ENCODE measurements at places on chromosomes 12 and 14. TPM values are rescaled to one million over a fixed set of nuclear protein-coding genes. Genes with fewer than 3 reads are reported as not detected.

The PDZRN4 gene
- total RNA-seq, result not detected

The NAV3 gene
- not detected for total RNA-seq

The KCNA5 gene
- total RNA-seq, result not detected

The ALG10 gene
- total RNA-seq, result 21.4 TPM

The SERPINA9 gene
- not detected for total RNA-seq

The CPNE6 gene
- not detected for total RNA-seq

The CLEC14A gene
- not detected for total RNA-seq

The FOXG1 gene
- total RNA-seq, result not detected

The KRT2 gene
- 0.10 TPM for total RNA-seq

The SMCO2 gene
- total RNA-seq, result 0.46 TPM

The PRICKLE1 gene
- 0.15 TPM for total RNA-seq

DNA sequence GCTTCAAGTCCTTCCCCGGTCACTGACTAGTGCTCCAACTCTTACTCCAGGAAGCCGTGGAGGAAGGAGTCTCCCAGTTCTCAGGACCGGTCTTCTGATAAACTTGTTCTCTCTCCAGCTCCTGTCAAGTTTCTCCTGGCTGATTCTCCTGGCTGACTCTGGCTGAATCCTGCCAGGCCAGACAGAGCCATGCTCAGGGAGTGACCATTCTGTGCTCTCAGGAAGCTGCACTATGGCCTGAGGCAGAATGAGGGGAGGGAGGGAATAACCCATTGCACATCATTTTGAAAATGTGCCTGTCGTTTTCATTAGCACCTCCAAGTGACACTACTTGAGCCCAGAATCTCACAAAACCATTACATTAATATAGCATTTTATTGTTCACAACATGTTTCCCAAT lies 80.8 kb downstream of the IFNG start:
- peaks cover 17% of the 10 kb centered on the region for H3K4me1 ChIP-seq
- no peaks in the 10 kb centered on the region for H3K27me3 ChIP-seq
- H3K36me3 ChIP-seq, result peaks cover 1% of the 10 kb centered on the region
- no peak overlapping the region for H3K4me3 ChIP-seq
- no peak for DNase-seq

GRCh38 chr14:61575126-61575525 lies 120.2 kb upstream of the HIF1A start:
- H3K27me3 ChIP-seq, result peaks cover 13% of the 10 kb centered on the region
- no peak overlapping the region for H3K27ac ChIP-seq

GRCh38 chr12:83113945-83114344 lies 427.2 kb downstream of the TMTC2 start:
- no peak for DNase-seq
- H3K4me1 ChIP-seq, result no peaks in the 10 kb centered on the region
- H3K27me3 ChIP-seq, result no peaks in the 10 kb centered on the region
- H3K4me3 ChIP-seq, result no peak overlapping the region
- no peaks in the 10 kb centered on the region for H3K36me3 ChIP-seq
- no peak overlapping the region for H3K27ac ChIP-seq

DNA sequence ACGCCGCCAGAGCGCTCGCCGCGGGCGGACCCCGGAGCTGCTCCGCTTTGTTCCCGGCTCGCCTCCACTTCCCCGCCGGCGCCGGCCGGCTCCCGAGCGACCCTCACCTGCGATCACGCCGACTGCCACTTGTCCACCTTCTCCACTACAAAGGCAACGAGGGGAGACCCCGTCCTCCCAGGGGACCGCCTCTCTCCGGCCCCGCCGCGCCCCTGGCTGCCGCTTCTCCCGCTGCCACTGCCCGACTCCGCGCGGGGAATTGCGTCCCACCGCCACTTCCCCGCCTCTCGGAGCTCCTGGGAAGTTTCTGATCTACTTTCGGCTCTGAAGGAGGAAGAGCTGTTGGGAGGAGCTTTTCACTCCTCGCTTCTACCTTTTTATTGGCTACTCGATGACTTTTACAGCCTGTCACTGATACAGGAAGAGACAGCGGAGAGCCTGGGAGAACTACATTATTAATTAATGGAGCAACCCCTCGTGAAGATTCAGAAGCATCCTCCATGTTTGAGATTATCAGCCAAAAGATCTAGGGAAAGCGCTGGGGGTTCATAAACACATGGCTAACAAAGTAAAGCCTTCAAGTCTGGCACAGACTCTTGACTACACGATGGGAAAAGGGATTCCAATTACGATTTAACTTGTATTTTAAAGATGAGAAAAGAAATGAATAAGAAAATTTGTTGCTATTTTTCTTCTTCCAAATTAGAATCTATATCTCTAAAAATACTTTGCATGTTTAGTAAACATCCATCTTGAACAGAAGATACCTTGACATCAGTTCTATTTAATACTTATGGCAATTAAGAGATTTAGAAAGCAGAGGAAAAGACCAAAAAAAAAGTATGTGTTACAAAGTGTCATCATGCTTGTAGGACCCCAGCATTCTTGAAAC lies at the start of gene BAZ1A:
BAZ1A (minus strand) TSS at position 330 of the 892 bp plus-strand sequence. CDS start 756 bp downstream, outside the sequence.
- DNase-seq, result peak; percentile 51
- peak within 1 kb of the TSS; percentile 100 for H3K4me3 ChIP-seq
- H3K27ac ChIP-seq, result peak within 1 kb of the TSS; percentile 100
- H3K27me3 ChIP-seq, result no peaks in the 10 kb centered on the region
- H3K36me3 ChIP-seq, result peaks cover 20% of the 10 kb centered on the region

DNA sequence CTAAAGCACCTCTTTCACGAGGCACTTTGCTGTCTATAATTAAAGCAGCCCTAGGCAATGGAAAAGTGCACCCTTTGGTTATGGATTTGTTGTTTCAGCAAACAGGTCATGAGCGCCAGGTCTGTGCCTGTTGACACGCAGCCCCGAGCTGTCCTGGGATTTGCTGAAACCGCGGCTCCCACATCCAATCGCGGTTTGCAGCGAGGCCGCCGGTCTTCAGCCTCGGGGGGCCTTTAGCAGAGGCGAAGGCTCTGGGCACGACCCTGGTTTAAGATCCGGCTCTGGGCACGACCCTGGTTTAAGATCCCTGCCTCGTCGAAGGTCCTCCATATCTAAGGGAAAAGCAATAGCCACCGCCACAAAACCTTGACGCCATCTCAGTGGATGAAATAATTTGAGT lies 79.2 kb downstream of the GLT1D1 start:
- H3K27me3 ChIP-seq, result no peaks in the 10 kb centered on the region
- H3K4me3 ChIP-seq, result no peak overlapping the region
- peaks cover 3% of the 10 kb centered on the region for H3K4me1 ChIP-seq
- DNase-seq, result no peak

DNA sequence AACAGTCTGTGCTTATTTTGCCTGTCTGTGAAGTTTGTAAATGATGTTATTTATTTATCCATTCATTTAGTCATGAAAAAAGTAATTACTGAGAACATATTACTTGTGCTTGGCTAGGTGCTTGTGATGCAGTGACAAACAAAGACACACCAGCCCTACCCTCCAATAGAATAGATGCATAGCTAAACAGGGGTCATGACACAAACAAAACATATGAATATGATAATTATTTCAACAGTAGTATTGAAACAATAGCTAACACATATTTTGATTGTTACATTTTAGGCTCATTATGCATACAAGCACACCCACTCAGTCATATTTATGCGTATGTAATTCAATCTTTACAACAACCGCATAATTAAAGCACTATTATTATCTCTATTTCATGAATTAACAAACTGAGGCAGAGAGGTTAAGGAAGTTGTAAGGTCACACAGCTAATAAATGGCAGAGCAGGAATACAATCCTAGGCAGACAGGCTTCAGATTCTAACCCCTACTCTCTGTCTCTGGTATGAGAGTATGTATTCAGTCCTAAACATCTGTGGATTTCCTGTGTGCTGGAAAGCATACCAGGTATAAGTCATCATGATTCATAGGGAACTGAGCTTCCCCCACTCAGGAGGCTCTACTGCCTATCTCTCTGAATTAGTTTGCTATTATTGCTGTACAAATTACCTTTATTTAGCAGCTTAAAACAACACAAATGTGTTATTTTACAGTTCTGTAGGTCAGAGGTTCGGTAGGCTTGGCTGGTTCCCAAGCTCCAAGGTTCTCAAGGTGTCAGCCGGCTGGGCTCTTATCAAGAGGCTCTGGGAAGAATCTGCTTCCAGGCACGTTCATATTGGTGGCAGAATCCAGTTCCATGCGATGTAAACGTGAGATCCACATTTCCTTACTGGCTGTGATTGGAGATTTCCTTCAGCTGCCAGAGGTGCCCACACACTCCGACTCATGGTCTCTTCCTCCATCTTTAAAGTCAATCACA lies 509.4 kb downstream of the GALC start:
- H3K4me1 ChIP-seq, result no peaks in the 10 kb centered on the region
- DNase-seq, result no peak
- no peak overlapping the region for H3K27ac ChIP-seq
- H3K4me3 ChIP-seq, result no peak overlapping the region
- no peaks in the 10 kb centered on the region for H3K36me3 ChIP-seq

GRCh38 chr12:38508246-38508645 lies 191.7 kb downstream of the ALG10B start:
- no peak for DNase-seq
- no peaks in the 10 kb centered on the region for H3K27me3 ChIP-seq
- no peaks in the 10 kb centered on the region for H3K4me1 ChIP-seq
- no peaks in the 10 kb centered on the region for H3K36me3 ChIP-seq
- H3K27ac ChIP-seq, result no peak overlapping the region

DNA sequence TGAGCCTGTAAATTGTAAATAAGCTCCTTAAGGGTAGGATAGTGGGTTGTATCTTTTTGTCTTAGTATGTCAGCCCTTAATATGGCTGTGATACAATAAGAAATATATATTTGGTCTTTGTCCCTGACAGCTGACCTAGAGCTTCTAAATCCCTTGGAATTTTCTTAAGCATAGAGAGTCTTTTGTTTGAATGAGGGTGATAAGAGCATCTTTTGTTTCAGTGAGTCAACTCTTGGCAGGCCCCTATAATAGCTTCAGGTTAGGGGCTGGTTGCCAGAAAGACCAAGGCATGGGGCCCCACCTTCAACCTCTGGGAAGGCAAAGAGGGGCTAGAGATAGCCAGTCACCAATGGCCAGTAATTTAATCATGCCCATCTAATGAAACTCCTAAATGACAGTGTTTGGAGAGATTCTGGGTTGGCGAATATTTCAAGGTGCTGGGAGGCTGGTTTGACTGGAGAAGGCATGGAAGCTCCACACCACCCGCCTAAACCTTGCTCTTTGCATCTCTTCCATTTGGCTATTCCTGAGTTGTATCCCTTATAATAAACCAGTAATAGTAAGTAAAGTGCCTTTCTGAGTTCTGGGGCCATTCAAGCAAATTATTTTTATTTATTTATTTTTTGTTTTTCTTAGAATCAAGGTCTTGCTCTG lies 10.5 kb downstream of the PALS1 start:
- H3K4me1 ChIP-seq, result peaks cover 2% of the 10 kb centered on the region
- H3K27me3 ChIP-seq, result no peaks in the 10 kb centered on the region
- no peak overlapping the region for H3K27ac ChIP-seq
- no peak overlapping the region for H3K4me3 ChIP-seq
- H3K36me3 ChIP-seq, result no peaks in the 10 kb centered on the region

- peaks cover 51% of the 10 kb centered on the region for H3K4me1 ChIP-seq
- no peaks in the 10 kb centered on the region for H3K27me3 ChIP-seq
- no peak for DNase-seq
- peaks cover 44% of the 10 kb centered on the region for H3K36me3 ChIP-seq
- peak overlapping the region; percentile 94 for H3K27ac ChIP-seq
These were observed 18.0 kb downstream of the NIN start for GRCh38 chr14:50812856-50813543.

- no peak overlapping the region for H3K4me3 ChIP-seq
- no peaks in the 10 kb centered on the region for H3K36me3 ChIP-seq
- no peak overlapping the region for H3K27ac ChIP-seq
These were observed 103.2 kb upstream of the VRK1 start for GRCh38 chr14:96693987-96694386.

DNA sequence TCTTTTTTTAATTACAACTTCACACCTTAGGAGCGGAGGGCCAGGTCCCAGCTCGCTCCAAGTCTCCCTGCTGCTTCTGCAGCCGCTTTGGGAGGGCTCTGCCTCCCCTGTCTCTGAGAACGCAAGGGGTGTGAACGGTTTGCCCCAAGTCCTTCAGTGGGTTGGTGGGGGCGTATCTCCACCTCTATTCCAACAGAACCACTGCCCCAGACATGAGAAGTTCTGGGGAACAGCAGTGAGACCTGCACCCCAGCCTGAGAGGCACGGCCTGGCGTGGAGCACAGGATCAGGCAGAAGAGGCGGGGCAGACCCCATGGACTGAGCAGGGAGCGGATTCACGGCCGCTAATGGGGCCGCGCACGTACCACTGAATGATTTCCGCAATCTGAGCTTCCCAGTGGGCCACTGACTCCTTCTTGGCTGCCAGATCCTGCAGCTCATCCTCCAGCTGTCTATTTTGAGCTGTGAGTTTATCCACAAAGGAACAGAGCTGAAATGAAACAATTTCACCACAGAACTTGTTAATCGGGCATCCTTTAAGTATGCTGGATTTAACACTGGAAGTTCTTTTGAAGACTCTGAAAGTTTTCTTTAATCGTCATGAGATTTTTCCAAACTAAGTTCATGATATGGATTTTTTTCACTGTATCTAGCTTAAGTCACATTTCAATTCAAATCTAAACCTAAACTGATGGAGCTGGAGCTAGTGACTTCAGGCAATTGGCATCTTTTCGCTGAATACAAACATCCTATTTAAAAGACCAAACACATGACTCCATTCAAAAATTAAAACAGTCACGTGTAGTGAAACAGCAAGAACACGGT lies 44.4 kb downstream of the AMN start:
- no peak overlapping the region for H3K4me3 ChIP-seq
- H3K27ac ChIP-seq, result no peak overlapping the region
- no peaks in the 10 kb centered on the region for H3K4me1 ChIP-seq
- no peaks in the 10 kb centered on the region for H3K27me3 ChIP-seq

DNA sequence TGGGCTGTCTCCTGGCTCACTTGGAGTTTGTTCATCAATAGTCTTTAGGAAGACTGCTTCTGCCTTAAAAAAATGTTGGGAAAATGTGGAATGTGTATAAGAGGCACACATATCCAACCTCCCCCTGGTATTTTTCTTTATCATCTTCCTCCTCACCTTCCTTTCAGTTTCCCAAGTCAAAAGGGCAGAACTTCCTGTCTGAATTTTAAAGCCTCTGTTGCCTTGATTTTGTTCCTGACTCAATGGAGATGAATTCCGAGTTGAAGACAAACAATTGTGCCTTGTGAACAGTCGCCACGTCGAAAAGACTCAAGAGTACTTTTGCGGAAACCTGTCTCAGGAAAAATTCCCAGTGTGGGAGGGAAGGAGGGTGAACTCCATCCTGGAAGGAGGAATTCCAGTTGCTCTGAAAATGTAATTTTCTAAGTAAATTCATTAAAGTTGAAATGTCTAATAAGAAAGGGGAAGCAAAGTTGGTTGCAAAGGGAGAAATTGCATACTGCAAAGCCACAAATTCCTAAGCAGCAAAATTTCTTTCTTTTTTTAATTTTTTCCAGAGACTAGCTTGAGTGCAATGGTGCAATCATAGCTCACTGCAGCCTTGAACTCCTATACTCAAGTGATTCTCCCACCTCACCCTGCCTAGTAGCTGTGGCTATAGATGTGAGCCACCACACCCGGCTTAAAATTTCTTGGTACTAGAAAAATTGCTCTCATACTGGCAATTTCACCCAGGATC lies 50.2 kb upstream of the ELK3 start:
- DNase-seq, result no peak
- H3K27ac ChIP-seq, result peak overlapping the region; percentile 20
- H3K4me1 ChIP-seq, result peaks cover 28% of the 10 kb centered on the region
- H3K27me3 ChIP-seq, result no peaks in the 10 kb centered on the region
- H3K4me3 ChIP-seq, result peak overlapping the region; percentile 7
